ENCODE measurements at places on chromosomes 2 and 18.

DNA sequence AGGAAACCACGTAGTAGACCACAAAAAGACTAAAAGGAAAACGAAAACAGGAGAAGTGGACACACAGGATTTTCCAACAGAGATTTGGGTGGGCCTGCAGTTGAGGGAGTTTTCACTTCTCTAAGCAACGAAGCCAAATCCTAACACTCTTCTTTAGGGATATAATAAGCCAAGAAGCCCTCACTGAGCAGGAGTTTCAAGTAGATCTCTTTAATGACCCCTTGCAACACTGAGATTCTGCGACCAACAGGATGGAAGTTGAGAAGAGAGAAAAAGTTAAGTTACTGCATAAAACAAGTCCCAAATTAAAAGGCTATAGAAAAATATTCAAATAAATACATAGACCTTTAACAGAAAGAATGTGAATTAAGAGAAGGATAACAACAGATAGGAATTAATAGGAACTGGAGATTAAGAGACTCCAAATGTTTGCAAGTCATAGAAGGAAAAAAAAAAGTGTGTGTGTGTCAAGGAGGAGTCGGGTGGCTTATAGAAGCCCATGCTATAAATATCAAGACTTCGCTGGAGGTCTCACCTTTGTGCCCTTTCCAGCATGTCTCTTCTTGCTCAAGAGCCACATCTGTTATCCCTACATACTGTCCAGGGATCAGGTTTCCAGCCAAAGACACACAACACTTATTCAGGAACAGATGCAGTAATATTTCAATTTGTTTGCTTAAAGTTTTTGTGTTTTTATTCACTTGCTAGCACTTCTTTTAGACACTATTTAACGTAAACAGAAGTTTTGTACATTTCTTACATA lies 69.4 kb upstream of the ARHGAP28 start:
- DNase-seq = no peak

DNA sequence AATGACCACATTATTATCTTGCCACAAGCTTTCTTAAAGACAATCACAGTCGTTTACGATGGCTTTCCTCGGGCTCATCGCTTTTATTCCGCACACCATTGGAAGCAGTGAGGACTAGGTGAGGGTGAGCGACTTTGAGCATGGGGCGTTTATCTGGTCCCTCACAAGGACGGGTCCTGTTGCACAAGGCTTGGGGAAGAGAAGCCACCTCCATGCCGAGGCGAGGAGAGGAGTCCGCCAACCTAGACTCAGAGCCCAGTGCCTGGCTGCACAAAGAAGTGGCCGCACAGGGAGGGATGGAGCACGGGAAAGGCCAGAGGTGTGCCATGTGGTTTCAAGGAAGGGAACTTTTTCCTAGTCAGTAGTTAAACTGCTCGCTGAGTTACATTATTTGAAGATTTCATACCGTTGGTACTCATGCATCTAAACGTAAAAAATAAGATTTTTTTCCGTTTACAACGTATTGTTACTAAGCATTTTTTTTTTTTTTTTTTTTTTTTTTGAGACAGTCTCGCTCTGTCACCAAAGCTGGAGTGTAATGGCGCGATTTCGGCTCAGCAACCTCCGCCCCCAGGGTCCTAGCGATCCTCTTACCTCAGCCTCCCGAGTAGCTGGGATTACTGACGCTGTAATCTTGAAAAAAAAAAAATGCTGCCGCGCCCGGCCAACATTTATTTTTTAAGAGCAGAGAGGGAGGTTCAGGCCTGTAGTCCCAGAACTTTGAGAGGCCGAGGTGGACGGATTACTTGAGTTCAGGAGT lies 849 bp upstream of the CYP27C1 start:
- no peak for DNase-seq

GRCh38 chr2:100321179-100321865 lies 979 bp downstream of the LONRF2 start:
- no peak for DNase-seq

DNA sequence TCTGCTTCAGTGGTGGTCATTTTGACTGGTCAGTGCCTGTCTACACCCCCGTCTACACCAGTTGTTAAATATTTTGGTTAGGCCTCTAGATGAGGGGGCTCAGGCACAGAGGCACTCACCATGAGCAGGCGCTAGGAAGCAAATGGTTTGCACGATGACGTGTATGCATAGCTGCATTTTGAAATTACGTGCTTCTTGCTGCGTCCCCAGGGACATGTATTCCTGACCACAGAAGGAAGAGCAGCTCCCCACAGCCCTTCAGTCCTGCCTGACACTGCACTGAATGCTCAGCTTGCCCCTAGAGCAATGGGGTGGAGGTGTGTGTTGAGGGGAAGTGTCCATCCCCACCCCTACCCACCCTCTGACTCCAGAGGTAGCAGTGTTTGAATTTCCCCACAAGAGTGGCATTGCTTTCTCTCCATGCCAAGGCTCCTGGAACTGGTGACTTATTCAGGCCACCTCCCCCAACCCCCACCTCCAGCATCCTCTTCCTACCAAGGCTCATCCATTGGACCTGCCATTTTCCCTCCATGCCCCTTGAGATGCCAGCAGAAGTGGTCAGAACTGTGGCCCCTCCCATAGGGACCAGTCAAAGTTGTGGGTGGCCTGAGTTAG lies 11.4 kb upstream of the ZAP70 start:
- no peak for DNase-seq

DNA sequence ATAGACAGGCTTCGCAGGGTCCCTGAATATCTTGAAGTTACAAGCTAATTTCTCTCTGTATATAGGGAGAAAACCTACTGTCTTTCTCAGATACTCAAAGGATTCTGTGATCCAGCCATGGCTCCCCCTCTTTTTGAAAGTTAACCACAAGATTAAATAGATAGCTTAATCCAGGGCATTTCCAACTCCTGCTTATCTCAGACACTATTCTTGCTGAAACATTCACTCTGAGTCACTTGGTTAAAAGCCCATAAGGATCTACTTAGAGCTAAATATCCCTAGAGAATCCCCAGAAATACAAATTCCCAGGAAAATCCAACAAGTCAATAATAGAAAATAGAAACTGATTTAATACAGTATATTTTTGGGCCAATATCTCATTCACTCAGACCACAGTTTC lies 179.1 kb upstream of the LYPD1 start:
- DNase-seq = no peak

GRCh38 chr18:36066686-36067054 lies 689 bp downstream of the RPRD1A start:
- DNase-seq = no peak

- DNase-seq = no peak
These were observed 18.4 kb downstream of the VPS54 start for GRCh38 chr2:64000630-64001381.

Measured in coronary artery (tissue), 2 donors.